ENCODE measurements at places on chromosomes 12 and 14. TPM values are rescaled to one million over a fixed set of nuclear protein-coding genes. Genes with fewer than 3 reads are reported as not detected.

- no peak for DNase-seq
These were observed 276.6 kb downstream of the ACSS3 start for GRCh38 chr12:81354327-81354932.

DNA sequence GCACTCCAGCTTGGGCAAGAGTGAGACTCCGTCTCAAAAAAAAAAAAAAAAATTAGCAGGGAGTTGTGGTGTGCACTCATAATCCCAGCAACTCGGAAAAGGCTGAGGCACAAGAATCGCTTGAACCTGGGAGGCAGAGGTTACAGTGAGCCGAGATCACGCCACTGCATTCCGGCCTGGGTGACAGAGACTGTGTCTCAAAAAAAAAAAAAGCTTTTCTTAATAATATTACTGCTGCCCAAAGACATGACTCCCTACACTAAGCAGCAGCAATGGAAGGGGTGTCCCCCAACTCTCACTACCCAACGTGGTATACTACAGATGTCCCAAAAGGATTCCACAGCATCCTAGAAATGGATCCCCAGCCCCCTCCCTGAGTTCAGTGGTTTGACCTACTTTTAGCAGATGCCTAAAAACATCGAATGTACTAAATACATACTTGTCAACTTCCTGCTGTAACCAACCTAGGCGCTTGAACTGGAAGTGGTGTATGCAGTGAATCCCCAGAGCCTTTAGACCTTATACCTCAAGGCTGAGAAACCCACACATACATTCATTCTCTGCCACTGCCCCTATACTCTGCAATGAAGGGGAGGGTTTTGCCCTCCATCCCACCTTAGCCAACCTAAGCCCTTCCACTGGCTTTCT lies 8.5 kb upstream of the FKBP11 start:
- DNase-seq = no peak

DNA sequence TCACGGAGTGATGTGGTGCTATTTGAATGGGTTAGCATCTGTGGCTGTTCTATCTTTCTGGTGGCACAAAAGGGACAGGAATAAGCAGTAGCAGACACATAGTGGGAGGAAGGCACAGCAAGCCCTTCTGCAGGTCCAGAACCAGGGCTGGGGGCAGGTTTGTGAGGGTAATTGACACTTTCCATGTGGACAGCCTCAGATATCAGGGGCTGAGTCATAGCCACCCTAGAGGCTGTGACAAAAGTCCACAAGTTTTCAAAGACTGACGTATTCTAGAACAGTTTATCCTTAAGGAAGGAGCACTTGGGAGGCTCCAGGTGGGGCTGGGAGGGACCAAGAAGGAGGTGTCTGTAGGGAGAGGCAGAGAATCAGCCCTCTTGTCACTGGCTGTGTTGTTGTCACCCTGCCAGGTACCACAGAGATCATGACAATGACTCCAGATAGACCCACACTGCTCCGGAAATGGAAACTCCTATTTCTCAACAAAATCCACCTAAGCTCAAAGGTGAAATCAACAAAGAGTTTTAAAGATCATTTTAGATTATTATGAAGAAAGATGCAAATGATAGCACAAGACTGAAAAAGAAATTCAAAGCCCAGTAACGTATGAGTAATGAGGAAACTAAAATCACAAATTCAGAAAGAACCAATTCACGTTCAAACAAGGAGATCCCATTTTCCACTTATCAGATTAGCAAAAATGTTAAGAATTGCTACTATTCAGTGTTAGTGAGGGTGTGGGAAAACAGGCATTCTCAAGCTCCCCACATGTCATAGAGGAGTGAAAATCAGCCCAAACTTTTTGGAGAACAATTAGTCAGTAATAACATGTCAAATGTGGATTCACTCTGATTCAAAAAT lies 48.3 kb downstream of the NFKBIA start:
- no peak for DNase-seq

The INSM2 gene
- total RNA-seq = not detected
